ENCODE measurements at places on chromosomes 6 and 20. TPM values are rescaled to one million over a fixed set of nuclear protein-coding genes. Genes with fewer than 3 reads are reported as not detected.

The TRIM31 gene
- polyA plus RNA-seq, result not detected

GRCh38 chr6:169981969-169982368, 230.5 kb downstream of the ERMARD start:
- DNase-seq, result no peak

DNA sequence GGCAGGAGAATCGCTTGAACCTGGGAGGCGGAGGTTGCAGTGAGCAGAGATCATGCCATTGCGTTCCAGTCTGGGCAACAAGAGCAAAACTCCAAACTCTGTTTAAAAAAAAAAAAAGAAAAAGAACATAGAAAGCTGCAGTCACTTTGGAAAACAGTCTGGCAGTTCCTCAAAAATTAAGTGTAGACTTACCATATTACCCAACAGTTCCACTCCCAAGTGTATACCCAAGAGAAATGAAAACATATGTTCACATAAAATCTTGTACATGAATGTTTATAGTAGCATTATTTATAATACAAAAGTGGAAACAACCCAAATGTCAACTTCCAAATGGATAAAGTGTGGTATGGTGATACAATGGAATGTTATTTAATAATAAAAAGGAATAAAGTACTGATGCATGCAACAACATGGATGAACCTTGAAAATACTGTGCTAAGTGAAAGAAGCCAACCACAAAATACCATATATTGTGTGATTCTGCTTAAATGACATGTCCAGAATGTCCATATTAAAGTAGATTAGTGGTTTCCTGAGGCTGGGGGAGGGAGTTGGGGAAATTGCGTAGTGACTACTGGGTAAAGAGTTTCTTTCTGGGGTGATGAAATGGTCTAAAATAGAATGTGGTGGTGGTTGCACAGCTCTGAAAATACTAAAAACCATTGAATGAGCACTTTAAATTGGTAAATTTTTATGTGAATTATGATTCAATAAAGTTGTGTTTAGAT, 62.9 kb downstream of the SUN5 start:
- DNase-seq, result no peak

GRCh38 chr6:158758941-158759479, 60.2 kb downstream of the EZR start:
- DNase-seq, result no peak

The RFX6 gene
- not detected for polyA plus RNA-seq

- DNase-seq, result no peak
These were observed 36.1 kb downstream of the RFPL4B start for GRCh38 chr6:112383191-112383590.

The DEF6 gene
- 5.2 TPM for polyA plus RNA-seq

DNA sequence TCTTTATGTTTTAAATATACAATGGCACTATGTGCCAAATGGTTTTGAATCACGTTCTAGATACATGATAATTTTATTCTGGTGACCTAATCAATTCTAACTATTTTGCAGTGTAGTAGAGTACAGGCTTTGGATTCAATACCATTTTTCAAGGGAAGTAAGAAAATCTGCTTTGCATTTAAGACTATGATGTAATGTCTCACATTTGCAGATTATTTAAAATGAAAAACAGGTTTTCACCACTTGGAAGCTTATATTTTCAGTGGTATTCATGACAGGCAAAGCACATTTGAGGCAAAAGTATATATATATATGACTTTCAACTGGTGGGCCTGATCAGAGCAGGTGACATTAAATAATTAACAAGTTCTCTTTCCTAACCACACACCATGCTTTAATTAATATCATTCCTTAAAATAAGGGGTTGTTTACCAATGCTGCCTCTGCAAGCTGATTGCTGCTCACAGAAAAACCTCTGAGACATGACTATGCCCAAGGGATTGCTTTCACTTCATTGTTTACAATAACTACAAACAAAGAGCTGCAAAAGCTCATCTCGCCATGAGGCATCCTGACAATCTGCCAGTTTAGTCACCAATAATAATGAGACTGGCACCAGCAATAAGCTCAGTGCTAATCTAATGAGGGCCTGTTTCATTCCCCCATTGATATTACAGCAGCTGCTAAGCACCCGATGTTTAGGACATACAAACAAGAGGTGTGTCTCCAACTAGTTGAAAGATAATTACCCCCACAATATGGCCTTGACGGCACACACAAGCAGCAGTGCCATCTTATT, 1176.0 kb upstream of the GJE1 start:
- DNase-seq, result no peak

DNA sequence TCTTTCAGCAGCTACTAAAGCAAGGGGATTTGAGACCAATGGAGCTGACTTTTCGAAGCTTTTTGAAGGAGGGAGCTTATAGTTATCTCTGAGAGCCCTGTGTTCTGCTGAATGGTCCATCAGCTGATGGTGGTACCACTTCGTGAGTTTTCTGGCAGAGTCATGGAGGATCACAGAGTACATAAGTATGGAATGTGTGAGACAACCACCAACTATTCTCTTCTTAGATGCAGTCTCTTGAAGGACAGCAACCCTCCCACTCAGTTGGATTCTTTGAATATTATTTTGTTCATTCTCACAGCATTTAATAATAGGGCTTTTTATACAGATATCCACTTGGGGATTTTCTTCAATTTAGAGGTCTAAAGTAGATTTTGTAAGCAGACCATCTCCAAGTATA, 75.3 kb downstream of the ELOVL2 start:
- DNase-seq, result no peak

GRCh38 chr6:170210026-170210390, 80.9 kb downstream of the DLL1 start:
- DNase-seq, result no peak

The NOX3 gene
- 1.7 TPM for polyA plus RNA-seq

DNA sequence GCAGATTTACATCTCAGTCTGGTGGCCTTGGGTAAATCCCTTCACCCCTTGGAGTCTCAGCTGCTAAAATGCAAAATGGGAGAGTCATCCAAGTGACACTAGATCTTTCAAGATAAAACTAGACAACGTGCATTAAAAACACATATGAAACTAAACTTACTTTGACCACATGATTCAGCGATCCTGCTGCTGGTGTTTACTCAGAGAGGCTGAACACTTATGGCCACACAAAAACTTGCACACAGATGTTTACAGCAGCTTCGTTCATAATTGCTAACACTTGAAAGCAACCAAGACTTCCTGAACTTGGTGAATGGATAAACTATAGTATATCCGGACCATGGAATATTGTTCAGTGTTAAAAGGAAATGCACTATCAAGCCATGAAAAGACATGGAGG, 55.3 kb upstream of the GPR6 start:
- no peak for DNase-seq

The MPIG6B gene
- polyA plus RNA-seq, result 1.6 TPM

DNA sequence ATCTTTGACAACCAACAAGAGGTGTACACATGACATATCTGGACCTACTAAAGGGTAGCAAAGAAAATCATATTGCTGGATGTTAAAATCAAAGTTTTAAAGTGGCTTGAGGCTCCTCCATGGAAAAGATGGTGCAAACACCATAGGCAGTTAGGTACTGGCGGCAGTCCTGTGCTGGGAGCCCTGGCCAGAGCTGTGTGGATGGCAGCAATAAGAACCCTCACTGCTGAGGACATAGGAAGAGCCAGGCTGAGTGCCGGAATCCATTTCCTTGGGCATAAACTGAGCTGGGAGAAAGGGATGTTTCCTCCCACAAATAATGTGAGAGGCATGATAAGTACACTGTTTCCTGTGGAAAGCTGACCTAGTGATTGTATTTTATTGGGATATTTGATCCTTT, 89.9 kb downstream of the ARID1B start:
- DNase-seq, result no peak

GRCh38 chr6:121647905-121648304, 212.5 kb downstream of the GJA1 start:
- DNase-seq, result no peak

The RIPPLY2 gene
- polyA plus RNA-seq, result not detected

The RNF182 gene
- 3.2 TPM for polyA plus RNA-seq

- no peak for DNase-seq
These were observed 27.4 kb downstream of the GHRH start for GRCh38 chr20:37234254-37234581.

- DNase-seq, result no peak
These were observed 14.6 kb upstream of the PHF20 start for GRCh38 chr20:35757098-35757705.

The SOBP gene
- polyA plus RNA-seq, result 15.7 TPM

DNA sequence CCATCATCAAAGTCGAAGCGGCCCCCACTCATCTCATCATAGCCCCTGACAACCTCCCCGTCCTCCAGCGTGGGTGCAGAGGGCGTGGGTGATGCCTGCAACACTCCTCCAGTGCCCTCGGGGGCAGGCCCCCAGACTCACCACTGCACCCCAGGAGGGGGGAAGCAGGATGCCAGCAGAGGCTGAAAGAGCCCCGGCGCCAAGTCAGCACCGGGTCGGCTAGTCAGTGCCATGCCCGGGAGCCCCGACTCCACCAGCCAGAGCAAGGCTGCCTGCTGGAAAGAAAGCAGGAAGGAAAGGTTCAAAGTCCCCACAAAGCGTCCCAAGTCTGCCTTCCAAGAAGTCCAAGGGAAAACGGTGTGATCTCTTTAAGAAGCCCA, 324 bp downstream of the JPH2 start:
- DNase-seq, result no peak

GRCh38 chr6:138999949-139000725, 12.1 kb upstream of the REPS1 start:
- no peak for DNase-seq

DNA sequence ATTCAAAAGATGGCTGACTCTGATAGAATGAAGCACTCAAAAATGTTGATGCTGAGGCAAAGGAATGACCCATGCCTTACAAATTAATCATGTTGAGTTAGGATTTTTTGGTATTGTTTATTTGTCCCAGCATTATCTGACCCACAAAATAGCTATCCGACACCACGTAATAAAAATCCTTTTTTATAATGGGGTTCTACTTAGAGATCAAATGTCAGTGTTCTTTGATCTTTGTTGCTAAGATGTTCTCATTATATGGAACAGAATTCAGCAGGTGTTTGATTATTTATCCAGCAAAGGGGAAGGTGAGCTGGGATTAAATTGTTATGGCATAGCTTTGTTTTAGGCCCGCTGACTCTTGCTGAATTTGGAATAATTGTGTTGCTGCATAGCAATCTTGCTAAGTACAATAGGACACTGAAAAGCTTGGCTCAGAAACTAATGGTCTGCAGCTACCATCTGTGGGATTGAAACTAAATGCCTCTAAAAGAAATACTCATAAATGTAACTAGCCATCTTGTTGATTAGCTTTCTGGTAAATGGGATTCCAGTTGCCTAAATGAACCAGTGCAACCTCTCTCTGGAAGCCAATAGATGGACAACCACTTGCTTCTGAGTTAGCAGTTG, 180.2 kb upstream of the HDAC2 start:
- DNase-seq, result no peak

GRCh38 chr6:4021854-4022695, 56.9 kb downstream of the FAM217A start:
- DNase-seq, result no peak

The CTAGE9 gene
- polyA plus RNA-seq, result 0.18 TPM

- peak; percentile 28 for DNase-seq
These were observed 169.4 kb downstream of the TAF4 start for GRCh38 chr20:61896058-61896961.

DNA sequence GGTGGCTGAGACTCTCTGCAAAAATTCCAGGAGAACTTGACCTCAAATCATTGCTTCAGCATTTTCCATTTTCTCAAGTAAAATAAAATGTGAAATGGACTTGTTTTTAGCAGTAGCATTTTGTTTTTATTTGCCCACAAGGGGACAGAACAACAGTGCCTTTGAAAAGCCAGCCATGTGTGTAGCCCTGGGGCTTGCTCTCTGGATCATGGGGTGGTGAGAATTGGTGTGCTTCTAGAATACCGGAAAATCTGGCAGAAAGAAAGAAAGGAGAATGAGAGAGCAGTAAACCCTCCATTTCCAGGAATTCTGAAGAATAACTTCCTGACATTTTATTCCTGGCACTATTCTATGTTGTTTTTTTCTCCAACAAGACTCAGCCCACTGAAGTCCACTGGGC, 254.7 kb upstream of the MOCS1 start:
- DNase-seq, result no peak

DNA sequence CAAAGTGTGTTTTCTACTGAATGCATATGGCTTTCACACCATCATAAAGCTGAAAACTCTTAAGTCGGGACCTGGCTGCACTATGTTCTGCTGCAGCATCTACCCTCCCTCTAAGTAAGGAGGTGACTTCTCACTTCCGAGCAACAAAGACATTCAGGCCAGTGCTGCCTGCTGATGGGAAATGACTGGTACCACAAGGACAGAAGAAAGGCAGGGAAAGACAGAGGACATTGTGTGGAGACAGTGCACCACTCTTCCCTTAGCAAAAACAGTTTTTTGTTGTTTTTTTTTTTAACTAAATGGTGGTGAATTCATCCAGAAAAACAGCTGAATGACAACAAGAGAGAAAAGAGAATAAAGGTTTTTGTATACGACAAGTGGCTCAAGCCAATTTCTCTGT, 81.5 kb downstream of the MAP7 start:
- no peak for DNase-seq

The BAG2 gene
- 6.4 TPM for polyA plus RNA-seq

The RSPH4A gene
- polyA plus RNA-seq, result 2.6 TPM

- DNase-seq, result no peak
These were observed 871.6 kb upstream of the GJE1 start for GRCh38 chr6:141261016-141261671.

The SSTR4 gene
- polyA plus RNA-seq, result not detected

The TSPO2 gene
- polyA plus RNA-seq, result 1.1 TPM

- no peak for DNase-seq
These were observed 110.9 kb downstream of the ARMC2 start for GRCh38 chr6:108958900-108959770.

The DNMT3B gene
- 7.6 TPM for polyA plus RNA-seq

The RIMS4 gene
- 0.59 TPM for polyA plus RNA-seq
